ENCODE measurements at places on chromosomes 7 and 10.

DNA sequence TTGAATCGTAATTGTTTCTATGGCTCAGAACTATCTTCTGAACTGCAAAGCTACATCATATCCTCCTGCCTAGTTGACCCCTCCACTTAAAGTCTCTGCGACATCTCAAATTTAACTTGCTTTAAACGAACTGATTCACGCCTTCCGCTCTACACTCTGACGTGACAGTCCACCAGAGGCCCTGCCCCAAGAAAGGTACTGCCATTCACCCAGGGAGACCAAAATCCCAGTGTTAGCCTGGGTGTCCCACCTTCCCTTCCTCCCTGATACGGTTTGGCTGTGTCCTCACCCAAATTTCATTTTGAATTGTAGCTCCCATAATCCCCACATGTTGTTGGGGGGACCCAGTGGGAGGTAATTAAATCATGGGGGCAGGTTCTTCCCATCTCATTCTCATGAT, 90.8 kb downstream of the CPXM2 start:
- DNase-seq, result no peak

GRCh38 chr7:26345837-26346236, 54.2 kb downstream of the SNX10 start:
- no peak for DNase-seq

DNA sequence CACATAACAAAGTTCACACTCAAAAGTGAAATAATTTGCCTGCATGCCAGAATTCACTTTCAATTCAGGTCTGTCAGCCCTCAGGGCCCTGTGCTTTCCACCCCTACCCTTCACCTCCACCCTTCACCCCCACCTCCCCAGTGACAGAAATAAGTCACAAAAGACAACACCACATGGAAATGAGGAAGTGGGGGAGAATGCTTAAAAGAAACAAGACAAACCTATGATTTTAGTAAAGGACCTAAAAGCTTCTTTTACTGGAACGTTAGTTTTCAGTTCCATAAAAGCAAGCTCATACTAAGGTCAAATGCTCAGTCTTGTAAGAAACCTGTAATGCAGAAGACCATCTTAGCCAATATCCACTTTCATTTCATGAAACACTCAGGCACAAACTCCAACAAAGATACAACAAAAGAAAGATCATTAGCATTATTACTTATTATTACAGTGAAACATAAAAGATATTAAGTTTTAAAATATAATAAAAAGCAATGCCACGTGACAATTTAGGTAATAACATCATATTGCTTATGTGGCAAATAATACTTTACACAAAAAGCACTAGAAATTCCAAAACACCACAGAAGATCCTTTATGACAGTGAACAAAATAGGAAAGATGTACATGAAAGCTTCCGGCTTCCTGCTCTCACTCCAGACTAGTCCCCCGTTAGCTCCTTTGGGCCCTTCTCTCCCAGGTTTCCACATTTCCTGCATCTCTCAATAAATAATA, 112.1 kb downstream of the LMBR1 start:
- no peak for DNase-seq

DNA sequence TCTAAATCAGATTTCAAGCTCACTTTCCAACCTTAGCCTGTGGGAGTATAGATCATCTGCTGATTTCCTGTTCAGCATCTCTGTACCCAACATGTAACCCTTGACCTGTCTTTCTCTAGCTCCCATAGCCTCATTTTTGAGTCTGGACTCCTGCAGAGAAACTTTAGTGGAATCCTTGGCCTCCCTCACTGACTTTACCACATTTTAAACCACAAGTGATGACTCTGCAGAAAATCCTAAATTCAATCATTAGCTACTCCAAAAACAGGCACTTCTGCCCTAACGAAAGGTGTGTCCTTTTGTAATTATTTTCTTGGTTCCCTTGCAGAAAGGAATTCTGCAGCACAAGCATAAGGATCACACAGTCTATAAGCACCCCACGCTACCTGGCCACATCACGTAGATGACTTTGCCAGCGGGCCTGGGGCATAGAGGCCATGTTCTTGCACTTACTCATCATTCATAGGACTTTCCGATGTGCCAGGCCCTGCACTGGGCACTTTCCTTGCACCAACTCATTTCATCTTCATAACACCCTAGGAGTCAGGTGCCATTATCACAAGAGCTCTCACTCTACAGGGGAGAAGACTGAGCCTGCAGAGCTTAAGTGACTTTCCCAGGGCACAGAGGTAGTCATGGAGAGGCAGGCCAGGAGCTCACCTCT, 57.2 kb upstream of the OPALIN start:
- no peak for DNase-seq

DNA sequence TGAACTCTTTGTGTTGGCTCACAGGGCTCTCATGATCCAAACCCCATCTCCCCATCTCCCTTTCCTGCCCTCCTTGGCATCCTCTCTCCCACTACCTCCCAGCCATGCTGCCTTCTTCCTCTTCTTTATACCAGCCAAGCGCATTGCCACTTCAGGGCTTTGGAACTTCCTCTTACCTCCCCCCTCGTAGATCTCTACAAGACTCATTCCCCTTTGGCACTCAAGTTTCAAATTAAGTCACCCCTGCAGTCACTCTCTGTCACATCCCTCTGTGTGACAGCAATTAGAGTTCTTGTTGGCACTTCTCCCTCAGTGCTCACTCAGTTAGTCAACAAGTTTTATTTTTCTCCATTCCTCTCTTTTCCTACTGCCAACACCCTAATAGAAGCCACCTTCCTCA, 20.8 kb upstream of the NRP1 start:
- DNase-seq, result no peak

GRCh38 chr7:151146761-151147160, 20.7 kb downstream of the GBX1 start:
- DNase-seq, result no peak

DNA sequence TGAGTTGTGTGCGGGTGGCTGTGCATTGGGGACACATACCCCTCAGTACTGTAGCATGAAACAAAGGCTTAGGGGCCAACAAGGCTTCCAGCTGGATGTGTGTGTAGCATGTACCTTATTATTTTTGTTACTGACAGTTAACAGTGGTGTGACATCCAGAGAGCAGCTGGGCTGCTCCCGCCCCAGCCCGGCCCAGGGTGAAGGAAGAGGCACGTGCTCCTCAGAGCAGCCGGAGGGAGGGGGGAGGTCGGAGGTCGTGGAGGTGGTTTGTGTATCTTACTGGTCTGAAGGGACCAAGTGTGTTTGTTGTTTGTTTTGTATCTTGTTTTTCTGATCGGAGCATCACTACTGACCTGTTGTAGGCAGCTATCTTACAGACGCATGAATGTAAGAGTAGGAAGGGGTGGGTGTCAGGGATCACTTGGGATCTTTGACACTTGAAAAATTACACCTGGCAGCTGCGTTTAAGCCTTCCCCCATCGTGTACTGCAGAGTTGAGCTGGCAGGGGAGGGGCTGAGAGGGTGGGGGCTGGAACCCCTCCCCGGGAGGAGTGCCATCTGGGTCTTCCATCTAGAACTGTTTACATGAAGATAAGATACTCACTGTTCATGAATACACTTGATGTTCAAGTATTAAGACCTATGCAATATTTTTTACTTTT, 1.8 kb downstream of the DDIT4 start:
- no peak for DNase-seq

DNA sequence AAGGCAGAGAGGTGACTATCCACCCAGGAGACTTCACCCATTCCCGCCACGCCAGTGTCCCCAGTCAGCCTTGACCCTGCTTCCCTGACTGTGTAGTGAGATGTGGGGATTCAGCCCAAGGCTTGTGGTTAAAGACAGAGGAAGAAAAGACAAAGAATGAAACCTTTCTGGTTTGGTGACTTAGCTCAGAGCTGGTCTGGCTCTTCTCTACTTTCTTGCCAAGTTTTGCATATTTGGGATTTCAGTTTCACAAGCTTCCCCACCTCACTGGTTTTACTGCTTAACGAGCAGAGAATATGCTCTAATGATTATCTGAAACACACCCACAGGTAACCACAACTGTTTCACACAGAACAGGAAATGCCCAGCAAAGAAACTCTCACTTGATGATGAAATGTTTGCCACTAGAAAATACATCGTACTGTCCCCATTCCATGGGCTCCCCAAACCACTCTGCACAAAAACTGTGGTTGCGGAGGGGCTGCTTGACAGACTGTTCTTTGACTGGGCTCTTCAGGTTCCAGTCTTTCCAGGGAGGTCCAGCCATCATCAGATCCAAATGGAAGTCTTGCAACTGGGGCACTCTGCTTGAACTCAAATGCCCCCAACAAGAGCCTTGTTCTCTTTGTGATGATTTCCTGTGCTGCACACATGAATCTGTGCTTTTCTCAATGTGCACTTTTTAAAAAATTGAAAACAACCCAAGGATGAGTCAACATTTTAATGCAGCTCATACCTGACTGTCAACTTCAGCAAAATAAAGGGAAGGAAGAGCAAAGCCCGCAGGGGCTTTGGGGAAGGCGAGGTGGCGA, 95.5 kb downstream of the CTBP2 start:
- no peak for DNase-seq

DNA sequence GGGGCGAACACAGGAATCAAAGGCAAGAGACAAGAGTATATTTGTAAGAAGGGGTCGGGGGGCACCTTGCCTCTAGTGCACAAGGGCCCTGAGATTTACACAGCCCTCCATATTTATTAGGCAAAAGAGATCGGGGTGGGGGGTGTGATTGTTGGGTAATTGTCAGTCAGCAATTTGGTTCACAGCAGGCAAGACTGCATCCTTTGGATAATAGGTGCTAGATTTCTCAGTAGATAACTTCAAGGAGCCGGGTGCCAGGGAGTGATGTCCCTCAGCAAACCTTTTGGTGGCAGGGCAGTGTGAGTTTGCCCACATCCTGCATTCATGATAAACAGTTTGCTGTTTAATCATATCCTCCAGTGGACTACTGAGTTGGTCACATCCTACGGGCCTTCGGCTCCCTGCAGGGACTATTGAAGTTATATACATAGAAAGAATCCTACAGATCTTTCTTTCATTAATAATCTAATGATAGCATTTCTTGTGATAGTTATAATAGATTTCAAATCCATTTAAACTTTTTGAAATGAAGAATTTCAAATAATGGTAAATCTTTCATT, 178.5 kb downstream of the GNAI1 start:
- no peak for DNase-seq

Measured in stimulated activated CD4-positive, alpha-beta T cell treated with anti-CD3 and anti-CD28 coated beads, Interleukin-1b, Interleukin-23, amount 100 ng/mL, for 4 hours (primary cell).